Ureter (tissue), 1 donor: ENCODE measurements at places on chromosomes 2 and 18. TPM values are rescaled to one million over a fixed set of nuclear protein-coding genes. Genes with fewer than 3 reads are reported as not detected.
A peak's percentile ranks its signal among the peaks of the same experiment; 100 is the strongest.

Gene TGFA
- 17.8 TPM for total RNA-seq

DNA sequence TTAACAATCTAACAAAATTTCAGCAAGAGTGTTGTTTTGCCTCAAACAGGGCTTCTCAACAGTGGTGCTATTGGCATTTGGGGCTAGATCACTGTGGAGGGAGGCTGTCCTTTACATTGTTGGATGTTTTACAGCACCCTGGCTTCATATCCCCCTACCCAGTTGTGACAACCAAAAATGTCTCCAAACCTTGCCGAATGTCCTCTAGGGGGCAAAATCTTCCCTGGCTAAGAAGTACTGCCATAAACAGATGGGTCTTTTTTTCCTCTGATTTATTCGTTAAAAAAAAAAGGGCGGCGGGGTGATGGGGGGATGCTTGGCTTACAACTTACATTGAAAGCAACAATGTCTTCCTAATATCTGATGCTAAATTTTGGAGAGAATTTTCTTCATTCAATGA lies 207.6 kb upstream of the CCDC150 start:
- DNase-seq = no peak

- DNase-seq = peak; percentile 49
Observed at GRCh38 chr2:106030287-106031268, 163.5 kb downstream of the UXS1 start.

- DNase-seq = no peak
Observed at GRCh38 chr2:26709323-26710110, 17.0 kb downstream of the KCNK3 start.

DNA sequence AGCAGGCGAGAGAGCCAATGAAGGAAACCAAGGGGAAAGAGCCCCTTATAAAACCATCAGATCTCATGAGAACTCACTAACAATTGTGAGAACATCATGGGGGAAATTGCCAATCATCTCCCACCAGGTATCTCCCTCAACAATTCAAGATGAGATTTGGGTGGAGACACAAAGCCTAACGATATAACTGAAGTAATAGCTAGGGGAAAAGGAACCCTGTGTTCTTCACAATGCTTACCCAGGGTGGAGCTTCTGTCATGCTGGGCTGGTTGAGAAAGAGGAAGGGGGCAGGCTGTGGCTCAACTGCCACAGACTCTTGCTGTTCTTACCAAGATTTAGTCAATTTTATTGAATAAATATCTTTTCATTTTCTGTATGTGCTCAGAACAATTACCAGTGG lies 392.1 kb upstream of the HS6ST1 start:
- DNase-seq = peak; percentile 6

- DNase-seq = no peak
Observed at GRCh38 chr2:95670167-95670566, 78.4 kb downstream of the TRIM43 start.

Gene EPHA4
- 32.6 TPM for total RNA-seq

Gene CREG2
- total RNA-seq = 1.8 TPM

GRCh38 chr2:15260835-15261234 lies 300.3 kb downstream of the NBAS start:
- DNase-seq = no peak

Gene PIK3C3
- 68.0 TPM for total RNA-seq

Gene PDE11A
- 2.2 TPM for total RNA-seq

DNA sequence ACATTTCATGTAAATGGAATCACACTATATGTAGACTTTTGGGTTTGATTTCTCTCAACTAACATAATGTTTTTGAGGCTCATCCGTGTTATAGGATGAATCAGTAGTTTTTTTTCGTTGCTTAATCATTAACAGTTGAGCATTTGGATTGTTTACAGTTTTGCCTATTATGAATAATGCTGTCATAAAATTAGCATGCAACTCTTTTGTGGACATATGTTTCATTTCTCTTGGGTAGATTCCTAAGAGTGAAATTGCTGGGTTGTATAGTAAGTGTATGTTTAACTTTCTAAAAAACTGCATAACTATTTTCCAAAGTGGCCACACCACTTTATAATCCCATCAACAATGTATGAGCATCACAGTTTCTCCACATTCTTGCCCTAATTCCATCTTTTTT lies 7.7 kb upstream of the RHBDD1 start:
- no peak for DNase-seq

DNA sequence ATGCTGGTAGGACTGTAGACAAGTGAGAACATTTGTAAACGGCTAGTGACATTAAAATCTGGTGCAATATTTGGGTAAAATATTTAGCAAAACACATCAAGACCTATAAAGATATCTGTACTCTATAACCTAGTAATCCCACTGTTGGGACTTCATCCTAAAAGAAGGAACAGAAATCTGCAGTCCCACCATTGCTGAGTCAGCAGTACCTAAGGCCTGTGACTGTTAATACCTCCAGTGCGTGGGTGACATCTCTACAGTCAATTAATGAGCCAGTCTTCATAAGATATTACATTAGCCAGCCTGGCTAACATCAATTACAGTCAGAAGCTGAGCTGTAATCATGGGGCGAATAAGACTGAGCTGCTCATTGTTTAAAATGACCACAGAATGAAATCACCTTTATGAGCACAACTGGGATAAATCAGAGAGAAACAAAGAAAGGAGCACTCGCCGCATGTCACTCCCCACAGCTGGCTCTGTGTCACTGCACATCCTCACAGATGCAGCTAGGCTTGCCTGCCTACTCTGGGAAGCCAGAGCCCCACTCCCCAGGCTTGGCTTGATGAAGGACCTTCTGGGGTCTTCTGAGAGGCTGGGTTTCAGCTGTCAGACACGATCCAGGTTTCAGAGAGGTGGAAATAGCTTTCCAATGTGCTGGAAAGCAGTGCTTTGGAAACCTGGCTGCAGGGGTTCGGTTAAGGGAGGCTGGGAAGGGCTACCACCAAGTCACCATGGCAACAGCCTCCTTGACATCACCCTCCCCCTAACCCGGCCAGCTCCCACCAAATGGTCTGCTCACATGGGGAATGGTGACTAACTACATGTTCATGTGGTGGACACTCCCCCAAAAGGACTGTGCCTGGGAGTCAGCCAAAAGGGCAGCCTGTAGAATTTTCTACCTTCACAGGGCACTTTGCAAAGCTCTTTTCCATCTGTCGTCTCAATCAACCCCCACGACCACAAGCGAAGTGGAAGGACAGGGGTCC lies 145.0 kb downstream of the ZBTB7C start:
- no peak for DNase-seq

Gene CNDP1
- 0.31 TPM for total RNA-seq

Gene ASAP2
- total RNA-seq = 42.1 TPM

- no peak for DNase-seq
Observed at GRCh38 chr18:59715445-59715844, 18.2 kb upstream of the CCBE1 start.

GRCh38 chr2:238159071-238159539 lies 335 bp downstream of the ERFE start:
- DNase-seq = no peak

DNA sequence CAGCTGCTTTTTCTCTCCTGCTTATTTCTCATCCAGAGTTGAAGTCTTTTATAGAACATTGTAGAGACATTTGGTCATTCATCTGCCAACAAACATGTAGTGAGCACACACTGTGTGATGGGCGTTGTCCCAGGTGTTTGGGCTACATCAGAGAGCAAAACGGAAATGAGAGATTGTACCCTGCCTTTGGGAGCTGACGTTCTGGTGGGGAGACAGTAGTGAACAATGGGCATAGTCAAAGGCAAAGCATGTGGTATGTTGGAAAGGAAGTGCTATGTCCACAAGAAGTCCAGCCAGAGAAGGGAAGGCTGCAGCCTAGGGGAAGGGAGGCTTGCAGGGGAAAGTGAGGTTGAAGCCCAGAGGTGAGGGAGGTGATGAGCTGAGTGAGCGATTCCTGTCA lies 78.1 kb downstream of the PIEZO2 start:
- no peak for DNase-seq

Gene NFATC1
- 13.8 TPM for total RNA-seq

Gene MYCN
- 3.7 TPM for total RNA-seq
